ENCODE measurements at places on chromosomes 1 and 21.

- DNase-seq, result no peak
Measured at GRCh38 chr1:117942293-117942692, 12.8 kb downstream of the WDR3 start.

GRCh38 chr1:234763367-234763766 lies 153.4 kb upstream of the IRF2BP2 start:
- no peak for DNase-seq

DNA sequence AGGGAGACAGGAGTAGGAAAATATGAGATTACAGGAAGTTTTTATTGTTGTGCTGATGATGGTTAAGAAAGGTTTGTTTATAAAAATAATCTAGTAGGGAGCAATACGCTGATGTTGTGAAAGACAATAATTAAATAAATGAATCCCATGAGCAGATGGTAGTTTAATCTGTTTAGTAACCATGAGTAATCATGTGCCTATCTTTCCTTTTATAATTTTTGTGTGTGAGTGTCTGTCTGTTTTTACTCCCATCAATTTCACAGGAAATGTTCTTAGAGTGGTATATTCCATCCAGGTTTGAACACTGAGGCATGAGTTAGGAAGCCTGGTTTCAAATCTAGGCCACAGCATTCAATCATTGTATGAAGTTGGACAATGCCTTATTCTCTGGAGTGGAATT lies 180.5 kb downstream of the OLFM3 start:
- no peak for DNase-seq

DNA sequence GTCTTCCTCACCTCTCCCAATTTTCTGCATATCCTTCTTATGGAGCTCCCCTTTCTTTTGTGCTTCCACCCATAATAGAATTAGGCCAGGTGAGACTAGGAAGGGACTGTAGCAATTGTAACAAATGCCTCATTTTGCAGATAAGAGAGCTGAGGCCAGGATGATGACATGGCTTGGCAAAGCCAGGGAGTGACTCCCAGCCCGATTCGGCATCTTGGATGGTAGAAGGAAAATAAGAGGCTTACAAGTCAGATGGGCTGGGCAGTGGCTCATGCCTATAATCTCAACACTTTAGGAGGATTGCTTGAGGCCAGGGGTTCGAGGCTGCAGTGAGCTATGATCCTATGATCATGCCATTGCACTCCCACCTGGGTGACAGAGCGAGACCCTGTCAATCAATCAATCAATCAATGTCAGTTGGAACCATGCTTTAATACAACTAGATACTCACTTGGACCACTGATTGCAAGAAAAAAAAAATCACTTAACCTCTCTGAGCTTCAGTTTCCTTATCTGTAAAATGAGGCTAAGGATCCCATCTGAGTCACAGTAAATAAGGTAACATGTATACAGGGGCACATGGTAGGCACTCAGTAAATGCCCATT lies 51.6 kb downstream of the PLEKHA6 start:
- DNase-seq, result no peak

- DNase-seq, result no peak
Measured at GRCh38 chr1:226787638-226788037, 48.6 kb upstream of the ITPKB start.

DNA sequence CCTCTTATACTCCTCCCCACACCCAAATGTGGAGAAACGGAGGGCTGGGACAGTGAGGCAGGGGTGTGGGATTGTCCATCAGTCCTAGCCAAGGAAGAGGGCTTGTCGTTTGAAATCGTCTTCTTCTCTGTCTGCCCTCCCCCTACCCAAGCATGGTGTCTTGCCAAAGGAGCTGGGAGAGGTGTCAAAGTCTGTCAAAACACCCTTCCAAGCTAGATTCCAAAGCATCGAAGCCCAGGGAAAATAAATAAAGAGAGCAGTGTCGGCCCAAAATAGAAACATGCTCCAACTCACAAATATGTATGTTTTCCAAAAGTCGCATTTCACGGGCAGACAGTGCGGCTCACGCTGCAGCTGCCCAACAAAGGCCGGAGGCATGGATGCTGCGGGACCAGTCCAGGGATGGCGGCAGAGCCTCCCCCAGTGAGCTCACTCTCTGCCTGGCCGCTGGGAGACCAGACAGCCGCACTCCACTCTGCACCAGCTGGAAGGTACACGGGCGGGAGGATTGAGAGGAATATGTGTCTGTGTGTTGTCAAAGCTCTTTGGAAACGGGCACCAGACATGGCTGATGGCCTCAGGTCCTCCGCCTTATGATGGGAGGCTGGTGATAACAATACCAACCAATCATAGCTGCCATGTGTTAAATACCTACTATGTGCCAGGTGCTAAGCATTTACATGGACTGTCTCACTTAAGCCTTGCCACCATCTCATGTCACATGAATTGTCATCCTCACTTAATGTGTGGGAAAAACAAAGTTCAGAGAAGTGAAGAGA lies 3.9 kb downstream of the DISP3 start:
- DNase-seq, result no peak

- no peak for DNase-seq
Measured at GRCh38 chr1:214012418-214012817, 24.6 kb downstream of the PROX1 start.

DNA sequence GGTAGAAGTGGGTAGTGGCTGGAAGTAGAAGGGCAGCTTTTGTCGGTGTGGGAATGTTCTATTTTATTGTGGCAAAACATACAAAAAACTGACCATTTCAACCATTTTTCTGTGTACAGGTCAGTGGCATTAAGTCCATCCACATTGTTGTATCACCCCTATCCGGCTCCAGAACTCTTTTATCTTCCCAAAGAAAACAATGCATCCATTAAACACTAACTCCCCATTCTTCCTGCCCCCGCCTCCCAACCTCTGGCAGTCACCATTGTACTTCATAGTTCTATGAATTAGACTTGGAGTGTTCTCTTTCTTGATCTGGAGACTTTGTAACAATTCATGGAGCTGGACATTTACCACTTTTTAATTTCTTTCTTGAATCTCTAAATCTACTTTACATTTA lies 55.7 kb downstream of the DEGS1 start:
- no peak for DNase-seq

DNA sequence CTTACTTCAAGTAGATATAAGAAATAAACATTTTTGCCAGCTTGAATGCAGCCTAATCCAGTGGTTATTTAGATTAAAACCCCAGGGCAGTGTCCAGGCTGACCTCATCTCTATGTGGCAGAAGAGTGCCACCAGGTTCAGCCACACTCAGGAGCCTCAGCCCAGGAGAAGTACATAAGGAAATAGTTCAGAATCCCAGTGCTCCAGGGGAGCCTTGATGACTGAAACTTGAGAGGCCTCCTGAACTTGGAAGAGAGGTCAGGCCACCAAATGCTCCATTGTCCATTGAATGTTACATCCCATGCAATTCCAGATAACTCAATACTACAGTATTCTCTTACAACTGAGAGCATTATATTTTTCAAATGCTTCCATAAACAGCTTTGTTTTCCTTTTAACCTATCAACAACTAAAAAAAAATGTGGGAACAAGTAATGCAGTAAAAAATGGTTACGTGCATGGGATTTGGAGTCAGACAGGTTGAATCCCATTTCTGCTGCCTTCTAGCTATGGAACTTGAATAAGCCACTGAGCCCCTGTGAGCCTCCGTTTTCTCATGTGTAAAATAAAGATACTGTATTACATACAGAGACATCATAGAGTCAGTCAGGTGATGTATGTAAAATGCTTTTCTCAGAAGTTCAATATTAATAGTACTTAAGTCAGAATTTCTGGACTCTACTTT lies 248.0 kb downstream of the PLPP3 start:
- no peak for DNase-seq

- no peak for DNase-seq
Measured at GRCh38 chr1:180112984-180113647, 41.6 kb upstream of the QSOX1 start.

GRCh38 chr1:231842441-231842840 lies 215.9 kb downstream of the DISC1 start:
- no peak for DNase-seq

- DNase-seq, result no peak
Measured at GRCh38 chr1:92662048-92662447, 122.9 kb downstream of the EVI5 start.

GRCh38 chr1:2415337-2415736 lies 3.0 kb upstream of the PEX10 start:
- DNase-seq, result no peak

DNA sequence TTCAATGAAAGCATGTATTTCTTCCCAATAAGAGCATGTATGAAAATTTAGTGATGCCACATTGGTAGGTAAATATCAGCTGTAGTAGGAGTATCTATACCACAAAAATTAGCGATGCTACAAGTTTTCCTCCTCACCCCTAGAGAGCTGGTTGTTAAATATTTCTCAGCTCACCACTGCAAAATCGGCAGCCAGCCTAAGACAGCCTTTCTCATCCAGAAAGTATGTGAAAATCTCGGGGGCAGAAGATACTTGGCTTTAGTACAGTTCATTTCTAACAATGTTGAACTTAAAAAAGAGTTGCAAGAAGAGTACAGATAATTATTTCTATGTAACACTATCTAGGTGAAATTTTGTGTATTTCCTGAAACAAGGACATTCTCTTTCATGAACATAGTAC lies 235.4 kb downstream of the TPR start:
- no peak for DNase-seq

GRCh38 chr1:112849425-112850033 lies 106.5 kb downstream of the SLC16A1 start:
- no peak for DNase-seq

DNA sequence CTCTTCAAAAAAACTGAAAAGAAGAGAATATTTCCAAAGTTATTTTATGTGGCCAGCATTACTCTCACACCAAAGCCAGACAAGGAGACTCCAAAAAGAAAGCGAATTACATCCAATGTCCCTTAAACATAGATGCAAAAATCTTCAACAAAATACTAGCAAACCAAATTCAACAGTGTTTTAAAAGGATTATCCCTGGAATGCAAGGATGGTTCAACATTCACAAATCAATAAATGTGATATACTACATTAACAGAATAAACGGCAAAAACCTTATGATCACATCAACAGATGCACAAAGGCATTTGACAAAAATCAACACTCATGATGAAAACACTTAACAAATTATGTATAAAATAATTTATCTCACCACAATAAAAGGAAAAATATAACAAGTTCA lies 207.8 kb downstream of the DENND1B start:
- no peak for DNase-seq

DNA sequence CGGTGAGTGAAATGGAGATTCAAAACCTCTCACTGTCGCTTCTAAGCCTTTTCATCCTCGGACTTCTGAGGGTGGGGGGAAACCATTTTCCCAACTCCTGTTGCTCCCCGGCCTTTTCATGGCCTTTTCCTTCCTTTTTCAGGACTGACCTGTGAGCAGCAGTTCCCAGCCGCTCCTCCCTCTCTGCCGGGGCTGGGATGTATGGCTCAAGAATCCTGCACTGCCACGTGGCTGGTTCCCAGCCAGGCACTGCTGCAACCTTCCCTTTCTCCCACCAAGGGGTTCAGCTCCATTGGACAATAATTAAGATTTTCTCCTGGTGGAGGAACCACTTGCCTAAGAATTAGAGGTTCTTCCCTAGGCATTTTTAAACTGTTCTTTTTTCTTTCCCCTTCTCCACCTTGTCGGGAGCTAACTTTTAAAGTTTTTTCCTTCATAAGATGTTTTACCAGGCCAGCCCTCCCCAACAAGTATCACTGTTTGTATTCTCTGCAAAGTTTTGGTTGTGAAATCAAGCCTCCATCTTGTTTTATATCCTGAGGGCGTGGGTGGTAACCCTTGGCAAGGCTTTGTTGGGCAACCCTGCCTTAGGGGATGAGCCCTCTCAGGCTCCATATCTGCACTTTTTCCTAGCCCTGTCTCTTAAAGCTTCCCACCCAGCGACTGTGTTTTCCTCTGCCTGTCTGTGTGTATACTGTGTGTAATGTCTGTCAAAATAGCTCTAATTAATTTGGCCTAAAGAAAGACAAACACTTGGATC lies 1166.6 kb upstream of the ADGRL2 start:
- no peak for DNase-seq

DNA sequence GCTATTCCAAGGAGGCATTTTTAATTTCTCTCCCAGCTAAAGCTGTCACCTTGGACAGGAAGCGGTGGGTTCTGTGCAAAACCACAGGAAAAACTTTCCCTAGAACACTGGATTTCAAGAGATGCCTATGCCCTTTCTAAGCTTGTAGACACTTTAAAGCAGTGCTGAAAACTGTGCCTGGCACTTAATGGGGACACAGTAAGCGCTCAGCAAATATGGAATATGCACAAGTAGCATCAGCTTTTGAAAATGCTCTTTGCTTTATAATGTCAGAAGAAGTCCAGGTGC lies 50.9 kb upstream of the TARBP1 start:
- DNase-seq, result no peak
